ENCODE measurements at places on chromosomes 7 and 10. TPM values are rescaled to one million over a fixed set of nuclear protein-coding genes. Genes with fewer than 3 reads are reported as not detected.
A peak's percentile ranks its signal among the peaks of the same experiment; 100 is the strongest.

DNA sequence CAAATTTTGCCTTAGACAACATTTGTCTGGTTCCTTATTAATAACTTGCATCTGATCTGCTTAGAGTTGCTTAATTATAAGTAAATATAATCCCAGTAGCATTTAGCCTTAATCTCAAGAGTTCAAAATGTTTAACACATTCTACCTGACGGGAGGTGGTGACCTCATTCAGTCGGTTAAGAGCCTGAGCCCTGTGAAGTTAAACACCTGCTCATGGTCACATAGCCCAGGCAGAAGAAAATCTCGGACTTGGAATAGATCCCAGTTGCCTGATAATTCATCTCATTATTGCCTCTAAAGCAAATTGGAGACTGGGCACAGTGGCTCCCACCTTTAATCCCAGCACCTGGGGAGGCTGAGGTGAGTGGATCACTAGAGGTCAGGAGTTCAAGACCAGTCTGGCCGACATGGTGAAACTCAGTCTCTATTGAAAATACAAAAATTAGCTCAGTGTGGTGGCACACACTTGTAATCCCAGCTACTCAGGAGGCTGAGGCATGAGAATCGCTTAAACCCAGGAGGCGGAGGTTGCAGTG lies 18.6 kb upstream of the ASCC1 start:
- no peak for DNase-seq

DNA sequence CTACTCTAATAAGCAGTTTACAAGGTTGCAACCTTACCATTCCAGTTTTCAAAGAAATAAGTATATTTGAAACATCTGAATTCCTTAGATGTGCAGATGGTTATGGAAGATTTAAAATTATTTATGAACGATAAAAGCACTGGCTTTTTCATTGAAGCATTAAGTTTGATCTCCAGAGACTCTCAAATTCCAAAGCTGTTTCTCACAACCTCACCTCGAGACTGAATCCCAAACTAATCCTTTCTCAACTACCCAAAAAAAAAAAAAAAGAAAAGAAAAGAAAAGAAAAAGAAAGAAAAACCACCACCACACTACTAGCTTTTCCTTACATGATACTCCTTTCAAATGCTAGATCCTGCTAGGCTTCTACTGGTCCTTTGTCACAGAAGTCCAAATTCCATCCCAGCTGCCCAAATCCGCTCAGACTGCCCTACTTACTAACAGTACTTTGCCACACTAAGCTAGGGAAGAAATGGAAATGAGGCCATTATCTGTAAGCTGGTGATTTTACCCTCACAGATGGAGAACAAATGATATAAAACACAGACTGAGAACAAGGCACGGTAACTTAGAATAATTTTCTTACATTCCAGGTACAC lies 100.6 kb upstream of the CDK1 start:
- peak; percentile 12 for DNase-seq

Gene CTTNBP2
- total RNA-seq: 17.0 TPM

- DNase-seq: no peak
These were observed 97.7 kb upstream of the RPA3 start for GRCh38 chr7:7816084-7816483.

Gene UNC5B
- 3.9 TPM for total RNA-seq

Data from thyroid gland (tissue), 4 donors.